ENCODE measurements at places on chromosomes 4 and X.

DNA sequence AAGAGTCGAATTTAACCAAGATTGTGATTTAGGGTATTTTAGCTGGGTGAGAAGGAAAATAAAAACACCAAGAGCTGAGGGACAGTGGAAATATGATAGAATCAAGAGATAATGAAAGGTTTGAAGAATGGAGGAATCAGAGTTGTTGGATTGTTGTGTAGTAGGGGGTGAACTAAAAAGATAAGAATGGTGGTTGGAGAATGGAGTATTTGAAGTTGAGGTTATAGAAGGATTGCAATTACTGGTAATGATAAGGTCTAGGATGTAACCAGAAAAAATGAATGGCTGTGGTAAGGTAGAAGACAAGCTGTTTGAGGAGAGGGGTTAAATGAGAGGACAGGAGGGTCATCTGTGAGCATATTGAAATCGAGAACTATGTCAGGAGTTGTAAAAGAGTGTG, 4.5 kb downstream of the ABCE1 start:
- no peak for DNase-seq

DNA sequence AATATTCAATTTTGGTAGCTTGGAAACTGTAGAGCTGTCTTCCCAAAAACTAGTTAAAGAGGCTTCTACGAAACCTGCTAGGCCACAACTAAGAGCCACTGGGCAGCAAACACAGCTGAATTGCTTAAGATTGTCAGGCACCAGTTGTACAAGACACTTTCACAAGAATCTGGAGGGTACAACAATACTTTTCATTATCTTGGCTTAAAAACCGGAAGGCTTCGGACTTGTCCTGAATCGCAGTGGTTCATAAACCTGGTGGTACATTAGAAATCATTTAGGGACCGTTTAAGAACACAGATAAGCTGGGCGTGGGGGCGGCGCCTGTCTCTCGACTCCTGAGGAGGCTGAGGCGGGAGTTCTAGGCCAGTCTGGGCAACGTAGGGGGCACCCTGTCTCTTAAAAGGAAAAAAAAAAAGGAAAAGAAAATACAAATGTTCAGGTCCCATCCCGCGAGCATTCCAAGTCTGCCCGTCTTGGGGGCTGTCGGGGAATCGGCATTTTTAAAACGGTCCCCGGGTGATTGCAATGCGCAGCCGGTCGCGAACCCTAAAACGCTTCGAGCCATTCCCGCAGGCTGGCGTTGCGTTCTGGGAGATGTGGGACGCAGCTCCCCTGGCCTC, 763 bp downstream of the PYURF start:
- DNase-seq: no peak

GRCh38 chr4:124804584-124804983, 92.1 kb upstream of the ANKRD50 start:
- DNase-seq: no peak

GRCh38 chr4:66562276-66562806, 892.1 kb upstream of the EPHA5 start:
- no peak for DNase-seq

DNA sequence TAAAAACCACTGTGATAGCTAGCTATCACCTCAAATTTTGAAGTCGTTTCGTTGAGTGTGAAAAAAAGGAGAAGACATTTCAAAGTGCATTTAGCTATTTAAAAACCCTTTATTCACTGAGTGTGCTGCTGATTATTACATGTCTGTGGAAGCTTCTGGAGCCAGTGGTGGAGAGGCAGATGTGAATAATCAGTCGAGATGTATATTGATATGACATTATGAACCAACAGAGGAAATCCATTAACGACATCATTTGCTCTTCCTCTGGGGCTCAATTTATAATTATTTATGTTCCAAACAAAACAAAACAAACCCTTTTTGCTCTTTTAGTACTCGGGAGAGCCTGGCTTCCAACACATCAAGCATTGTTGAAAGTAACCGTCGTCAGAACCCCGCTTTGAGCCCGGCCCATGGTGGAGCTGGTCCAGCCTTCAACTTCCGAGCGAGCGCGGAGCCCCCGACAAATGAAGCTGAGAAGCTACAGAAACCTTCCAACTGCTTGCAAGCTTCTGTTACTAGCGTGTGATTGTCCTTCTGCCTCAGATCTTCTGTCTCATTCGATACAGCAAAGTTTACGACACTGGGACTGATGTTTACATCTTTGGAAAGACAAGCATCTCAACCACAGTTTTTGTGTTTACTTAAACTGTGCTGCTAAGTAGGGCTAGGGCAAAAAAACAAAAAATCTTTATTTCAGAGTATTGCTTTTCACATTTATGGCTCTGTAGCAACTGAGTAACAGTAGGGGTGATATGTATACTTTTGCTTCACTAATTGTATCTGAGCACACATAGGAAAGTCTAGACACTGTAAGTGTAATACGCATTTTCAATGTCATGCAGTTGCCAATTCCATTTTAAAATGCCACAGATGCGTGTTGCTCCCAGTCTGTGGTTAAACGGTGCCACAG, 111.9 kb downstream of the STOX2 start:
- peak; percentile 57 for DNase-seq

DNA sequence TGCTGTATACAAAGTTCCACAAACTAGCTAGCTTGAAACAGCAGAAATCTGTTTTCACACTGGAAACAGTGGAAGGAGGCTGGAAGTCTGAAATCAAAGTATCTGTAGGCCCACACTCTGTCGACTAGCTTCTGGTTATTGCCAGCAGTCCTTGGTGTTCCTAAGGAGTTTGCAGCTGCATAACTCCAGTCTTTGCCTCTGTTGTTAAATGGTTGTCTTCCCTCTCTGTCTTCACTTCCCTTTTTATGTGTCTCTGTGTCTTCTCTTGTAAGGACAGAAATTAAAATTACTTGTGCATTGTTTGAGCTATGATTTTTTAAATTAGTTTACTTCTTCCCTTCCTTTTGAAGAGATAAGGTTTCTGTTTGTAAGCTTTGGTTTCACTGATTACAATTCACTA, 8.2 kb downstream of the MTHFD2L start:
- no peak for DNase-seq

- DNase-seq: no peak
Observed at GRCh38 chrX:47586043-47586787, 4.0 kb downstream of the TIMP1 start.

- no peak for DNase-seq
Observed at GRCh38 chr4:104128031-104128849, 366.5 kb downstream of the CXXC4 start.

DNA sequence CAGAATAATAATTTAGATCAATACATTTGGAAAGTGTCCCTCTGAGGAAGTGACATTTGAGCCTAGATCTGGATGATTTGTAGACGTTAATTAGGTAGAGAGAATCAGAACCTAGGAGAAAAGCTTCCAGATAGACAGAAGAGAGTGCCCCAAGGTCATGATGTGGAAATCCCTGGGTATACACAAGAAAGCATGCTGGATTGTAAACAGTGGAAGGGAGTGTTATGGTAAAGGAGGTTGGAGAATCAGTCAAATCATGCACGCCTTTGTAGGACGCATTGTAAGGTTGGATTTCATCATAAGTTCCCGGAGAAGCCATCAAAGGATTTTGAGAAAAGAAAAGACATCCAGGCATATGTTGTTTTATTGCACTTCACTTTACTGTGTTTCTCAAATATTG, 156.3 kb downstream of the PARM1 start:
- DNase-seq: no peak

DNA sequence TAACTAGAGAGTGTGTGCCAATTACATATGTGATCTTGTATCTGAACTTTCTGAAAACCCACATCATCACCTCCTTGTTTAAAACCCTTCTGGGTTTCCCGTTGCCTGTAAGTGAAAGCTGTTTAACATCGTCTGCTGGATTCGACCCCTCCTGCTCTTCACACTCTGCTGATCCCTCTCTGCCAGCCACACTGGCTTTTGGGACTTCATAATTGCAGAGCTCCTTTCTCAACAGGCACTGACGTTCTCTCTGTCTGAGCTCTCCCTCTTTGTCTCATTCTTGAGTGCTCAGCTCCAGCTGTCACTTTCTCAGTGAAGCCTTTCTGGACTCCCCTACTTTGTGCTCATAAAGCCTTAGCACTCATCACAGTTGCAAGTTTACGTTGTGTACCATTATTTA, 153.9 kb downstream of the CEP135 start:
- DNase-seq: no peak

DNA sequence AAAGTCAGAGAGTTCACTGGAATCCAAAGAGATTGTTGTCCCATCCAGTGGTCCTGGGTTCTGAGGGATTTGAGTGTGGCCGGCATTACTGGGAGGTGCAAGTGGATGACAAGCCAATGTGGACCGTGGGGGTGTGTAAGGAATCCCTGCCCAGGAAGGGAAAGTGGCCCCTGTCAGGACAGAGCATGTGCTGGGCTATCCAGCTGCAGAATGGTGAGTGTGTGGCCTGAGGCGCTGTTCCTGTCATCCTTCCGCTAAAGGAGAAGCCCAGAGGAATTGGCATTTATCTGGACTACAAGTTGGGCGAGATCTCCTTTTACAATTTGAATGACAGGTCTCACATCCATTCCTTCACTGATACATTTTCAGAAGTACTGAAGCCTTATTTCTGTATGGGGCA, 20.4 kb upstream of the TRIM60 start:
- DNase-seq: no peak

GRCh38 chr4:73528171-73528570, 46.6 kb downstream of the AFM start:
- no peak for DNase-seq

- DNase-seq: no peak
Observed at GRCh38 chr4:42671431-42672194, 14.7 kb upstream of the ATP8A1 start.

DNA sequence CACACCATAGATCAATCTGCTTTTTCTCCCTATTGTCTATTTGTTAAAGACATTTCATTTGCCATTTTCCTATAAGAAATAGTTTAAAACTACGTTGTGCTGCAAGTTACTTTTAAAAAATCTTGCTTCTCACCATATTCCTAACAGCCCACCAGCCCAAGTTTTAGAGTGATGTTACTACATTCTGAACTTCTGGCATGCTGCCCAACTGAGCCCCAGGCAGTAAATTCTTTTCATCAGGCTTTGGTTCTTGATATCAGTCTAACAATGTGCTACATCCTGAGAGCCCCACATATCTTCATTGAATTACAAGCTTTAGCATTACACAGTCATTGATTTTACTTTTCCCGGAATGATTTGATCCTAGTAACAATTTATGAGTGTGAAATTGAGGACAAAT, 283.8 kb upstream of the IL1RAPL1 start:
- no peak for DNase-seq

DNA sequence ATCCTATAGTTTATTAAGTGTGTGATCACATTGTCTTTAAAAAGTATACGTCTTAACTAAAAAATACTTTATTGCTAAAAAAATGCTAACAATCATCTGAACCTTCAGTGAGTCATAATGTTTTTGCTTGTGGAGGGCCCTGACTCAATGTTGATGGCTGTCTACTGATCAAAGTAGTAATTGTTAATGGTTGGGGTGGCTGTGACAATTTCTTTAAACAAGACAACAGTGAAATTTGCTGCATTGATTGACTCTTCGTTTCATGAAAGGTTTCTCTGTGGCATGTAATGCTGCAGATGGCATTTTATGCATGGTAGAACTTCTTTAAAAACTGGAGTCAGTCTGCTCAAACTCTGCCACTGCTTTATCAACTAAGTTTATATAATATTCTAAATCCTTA, 101.4 kb upstream of the IL15 start:
- no peak for DNase-seq

DNA sequence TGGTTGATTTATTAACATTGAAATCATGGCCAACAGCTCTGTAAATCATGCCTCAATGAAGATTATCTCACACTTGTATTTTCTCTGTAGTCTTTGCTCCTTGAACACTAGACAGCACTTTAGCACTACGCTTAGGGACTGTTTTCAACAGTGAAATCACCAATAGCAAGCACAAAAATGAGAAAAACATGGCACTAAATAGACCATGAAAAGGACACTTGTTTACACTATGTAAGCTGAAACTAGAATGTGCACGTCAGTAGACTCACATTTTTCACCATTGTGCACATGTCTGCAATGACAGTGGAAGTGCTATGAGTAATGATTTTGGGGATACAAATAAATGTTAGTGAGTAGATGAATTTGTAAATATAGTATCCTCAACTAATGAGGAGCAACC, 3.1 kb downstream of the BMP2K start:
- DNase-seq: no peak

- no peak for DNase-seq
Observed at GRCh38 chr4:7981738-7982394, 42.2 kb upstream of the AFAP1 start.

GRCh38 chrX:10854594-10854993, 234.2 kb upstream of the MID1 start:
- DNase-seq: no peak

DNA sequence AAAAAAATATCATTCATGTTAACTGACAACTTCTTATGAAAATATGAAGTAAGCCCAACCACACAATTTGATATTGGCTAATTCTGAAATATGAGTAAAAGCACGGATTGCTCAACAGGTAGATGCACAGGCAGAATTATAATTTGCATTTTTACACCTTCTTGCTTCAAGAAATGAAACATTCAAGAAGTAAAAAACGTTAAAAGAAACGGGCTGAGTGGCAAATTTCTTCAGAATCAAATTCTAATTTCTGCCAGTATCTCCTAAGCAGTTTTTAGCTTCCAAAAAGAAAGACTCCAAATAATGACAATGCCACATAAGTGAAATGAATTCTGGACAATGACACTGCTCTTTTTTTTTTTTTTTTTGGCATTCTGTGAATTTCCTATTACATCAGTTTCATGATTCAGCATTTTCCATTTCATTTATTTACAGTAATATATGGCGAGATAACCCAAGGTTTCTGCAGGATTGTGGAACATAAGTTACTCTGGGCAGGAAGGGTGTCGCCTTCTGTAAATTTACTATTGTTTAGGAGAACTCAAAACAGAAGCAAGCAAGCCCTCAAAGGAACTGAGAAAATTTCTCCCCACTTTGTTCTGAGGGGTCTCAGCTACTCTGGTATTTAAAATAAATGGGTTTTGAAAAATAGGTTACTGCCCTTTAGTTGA, 1.4 kb downstream of the SEL1L3 start:
- no peak for DNase-seq

DNA sequence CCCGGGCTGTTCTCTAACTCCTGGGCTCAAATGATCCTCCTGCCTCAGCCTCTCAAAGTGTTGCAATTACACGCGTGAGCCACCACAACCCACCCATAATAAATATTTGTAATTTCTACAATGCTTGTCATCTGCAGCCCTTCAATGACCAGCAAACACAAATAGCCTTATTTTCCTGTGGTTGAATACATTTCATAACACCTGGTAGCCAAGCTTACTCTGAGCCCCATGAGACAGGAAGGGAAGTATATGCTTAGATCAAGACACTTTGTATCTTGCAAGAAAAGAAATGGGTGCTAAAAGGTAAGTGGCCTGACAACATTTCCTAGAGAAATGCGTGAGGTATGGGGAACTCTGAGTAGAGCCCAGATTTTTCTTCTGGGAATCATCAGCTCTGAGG, 56.9 kb upstream of the PDGFRA start:
- no peak for DNase-seq

- no peak for DNase-seq
Observed at GRCh38 chr4:158649111-158649680, 22.5 kb downstream of the C4orf46 start.

GRCh38 chrX:53190363-53190960, 34.5 kb downstream of the KDM5C start:
- no peak for DNase-seq

All from AG04450 (cell line).